ENCODE measurements at places on chromosomes 6 and 20.

DNA sequence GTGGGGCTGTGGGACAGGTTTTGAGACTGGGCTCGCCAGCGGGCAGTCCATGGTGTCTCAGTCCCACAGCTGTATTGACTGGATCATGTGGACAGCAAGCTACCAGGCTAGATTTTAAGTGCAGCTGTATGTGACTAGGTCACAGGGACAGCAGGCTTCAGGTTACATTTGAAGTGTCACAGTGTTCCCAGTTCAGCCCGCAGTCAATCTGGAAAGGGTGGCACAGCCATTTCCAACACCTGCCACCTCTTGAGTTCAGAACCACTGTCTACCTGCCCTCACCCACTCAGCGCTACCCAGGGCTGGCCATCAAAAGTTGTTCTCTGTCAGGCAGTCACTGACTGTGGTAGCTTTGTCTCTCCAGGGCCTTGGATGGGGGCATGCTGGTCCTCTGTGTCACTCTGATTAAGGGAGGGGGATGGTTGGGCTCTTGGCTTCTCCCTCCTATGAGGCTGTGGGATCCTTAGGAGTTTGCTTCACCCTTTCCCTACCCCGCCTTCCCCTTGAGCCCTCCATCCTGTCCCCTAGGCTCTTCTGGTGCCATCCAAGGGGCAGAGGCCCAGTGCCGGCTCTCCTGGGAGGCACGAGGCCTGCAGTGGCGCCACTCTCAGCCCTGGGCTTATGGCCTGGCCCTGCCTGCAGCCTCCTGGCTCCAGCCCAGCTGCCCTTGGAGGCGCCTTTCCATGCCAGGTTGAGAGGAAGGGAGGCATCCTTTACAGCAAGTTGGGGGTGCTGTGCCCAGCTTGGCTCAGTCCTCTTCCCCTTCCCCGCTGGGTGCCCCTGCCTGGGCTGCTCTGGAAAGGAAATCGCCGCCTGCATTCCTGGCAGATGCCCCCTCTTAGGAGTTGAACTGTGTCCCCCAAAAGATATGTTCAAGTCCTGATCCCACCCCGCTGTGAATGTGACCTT, 44.9 kb downstream of the PNLDC1 start:
- H3K27ac ChIP-seq = no peak overlapping the region
- H3K4me1 ChIP-seq = peaks cover 2% of the 10 kb centered on the region
- H3K27me3 ChIP-seq = no peaks in the 10 kb centered on the region

DNA sequence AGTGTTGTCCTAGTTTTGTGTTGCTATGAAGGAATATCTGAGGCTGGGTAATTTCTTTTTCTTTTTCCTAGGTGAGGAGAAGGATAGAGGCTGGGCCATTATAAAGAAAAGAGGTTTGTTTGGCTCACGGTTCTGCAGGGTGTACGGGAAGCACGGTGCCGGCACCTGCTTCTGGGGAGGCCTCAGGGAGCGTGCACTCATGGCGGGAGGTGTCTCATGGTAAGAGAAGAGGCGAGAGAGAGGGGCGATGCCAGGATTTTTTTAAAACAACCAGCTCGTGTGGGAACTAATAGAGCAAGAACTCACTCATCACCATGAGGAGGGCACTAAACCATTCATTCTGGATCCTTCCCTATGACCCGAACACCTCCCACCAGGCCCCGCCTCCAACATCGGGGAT, 14.2 kb upstream of the NPBWR2 start:
- no peak for DNase-seq
- peaks cover 5% of the 10 kb centered on the region for H3K27me3 ChIP-seq
- H3K36me3 ChIP-seq = no peaks in the 10 kb centered on the region
- H3K4me1 ChIP-seq = peaks cover 10% of the 10 kb centered on the region

DNA sequence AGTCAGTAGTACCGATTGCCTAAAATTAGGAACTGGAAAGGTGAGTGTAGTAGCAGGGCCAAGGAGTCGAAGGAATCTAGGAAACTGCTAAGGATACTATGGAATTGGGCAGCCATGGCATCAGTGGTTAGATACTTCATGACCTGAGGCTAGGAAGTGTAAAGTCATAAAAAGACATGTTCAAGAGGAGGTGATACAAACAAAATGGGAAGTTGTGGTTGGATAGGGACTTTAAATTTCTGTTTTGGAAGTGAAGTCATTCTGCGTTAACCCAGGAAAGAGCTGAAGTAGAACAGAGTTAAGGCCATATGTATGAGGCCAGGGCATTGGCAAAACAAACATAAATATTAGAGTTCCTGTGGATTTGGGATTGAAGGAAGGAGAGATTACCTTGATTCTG, 88.6 kb upstream of the TMEM181 start:
- H3K27ac ChIP-seq = no peak overlapping the region
- H3K27me3 ChIP-seq = no peaks in the 10 kb centered on the region

DNA sequence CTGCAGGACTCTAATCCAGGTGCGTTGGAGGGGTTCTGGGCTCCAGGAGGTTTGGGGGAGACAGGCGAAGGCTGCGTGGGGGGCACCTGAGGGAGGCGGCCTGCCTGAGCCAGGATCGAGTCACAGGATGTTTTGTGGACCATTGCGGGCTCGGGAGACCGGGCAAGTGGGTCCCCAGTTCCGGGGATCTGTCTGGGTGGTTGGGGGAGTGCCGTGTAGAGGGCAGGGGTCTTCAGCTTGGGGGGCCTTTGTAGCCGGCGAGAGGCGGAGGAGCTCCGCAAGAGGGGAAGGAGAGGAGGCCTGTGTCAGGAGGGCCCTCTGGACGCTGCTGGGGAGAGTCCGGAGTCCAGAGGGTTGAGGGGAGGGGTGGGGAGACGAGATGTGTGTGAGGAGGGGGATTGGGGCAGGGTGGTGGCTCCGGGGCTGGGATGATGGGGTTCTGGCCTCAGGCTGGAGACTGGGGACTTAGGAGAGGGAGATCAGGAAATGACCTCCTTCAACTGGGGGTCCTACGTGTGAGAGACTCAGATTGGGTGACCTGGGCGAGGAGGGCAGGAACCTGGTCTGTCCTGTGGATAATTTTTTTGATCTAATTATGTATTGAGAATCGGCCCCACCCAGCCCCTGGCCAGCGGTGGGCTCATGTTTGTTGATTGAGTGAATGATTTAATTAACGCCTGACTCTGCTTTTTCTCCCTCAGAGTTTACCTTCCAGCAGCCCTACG, 505 bp downstream of the SNAI1 start:
- H3K36me3 ChIP-seq = no peaks in the 10 kb centered on the region
- H3K27ac ChIP-seq = no peak overlapping the region
- peaks cover 7% of the 10 kb centered on the region for H3K27me3 ChIP-seq
- H3K4me3 ChIP-seq = peak overlapping the region; percentile 51
- no peak for DNase-seq

GRCh38 chr6:158041370-158041769, 59.7 kb downstream of the SYNJ2 start:
- H3K27me3 ChIP-seq = no peaks in the 10 kb centered on the region
- no peak overlapping the region for H3K27ac ChIP-seq
- H3K36me3 ChIP-seq = peaks cover 31% of the 10 kb centered on the region
- H3K4me1 ChIP-seq = peaks cover 42% of the 10 kb centered on the region
- no peak overlapping the region for H3K4me3 ChIP-seq

GRCh38 chr6:89139509-89140346, 6.1 kb upstream of the PM20D2 start:
- DNase-seq = no peak
- no peak overlapping the region for H3K4me3 ChIP-seq
- H3K36me3 ChIP-seq = no peaks in the 10 kb centered on the region
- no peaks in the 10 kb centered on the region for H3K27me3 ChIP-seq
- no peak overlapping the region for H3K27ac ChIP-seq

DNA sequence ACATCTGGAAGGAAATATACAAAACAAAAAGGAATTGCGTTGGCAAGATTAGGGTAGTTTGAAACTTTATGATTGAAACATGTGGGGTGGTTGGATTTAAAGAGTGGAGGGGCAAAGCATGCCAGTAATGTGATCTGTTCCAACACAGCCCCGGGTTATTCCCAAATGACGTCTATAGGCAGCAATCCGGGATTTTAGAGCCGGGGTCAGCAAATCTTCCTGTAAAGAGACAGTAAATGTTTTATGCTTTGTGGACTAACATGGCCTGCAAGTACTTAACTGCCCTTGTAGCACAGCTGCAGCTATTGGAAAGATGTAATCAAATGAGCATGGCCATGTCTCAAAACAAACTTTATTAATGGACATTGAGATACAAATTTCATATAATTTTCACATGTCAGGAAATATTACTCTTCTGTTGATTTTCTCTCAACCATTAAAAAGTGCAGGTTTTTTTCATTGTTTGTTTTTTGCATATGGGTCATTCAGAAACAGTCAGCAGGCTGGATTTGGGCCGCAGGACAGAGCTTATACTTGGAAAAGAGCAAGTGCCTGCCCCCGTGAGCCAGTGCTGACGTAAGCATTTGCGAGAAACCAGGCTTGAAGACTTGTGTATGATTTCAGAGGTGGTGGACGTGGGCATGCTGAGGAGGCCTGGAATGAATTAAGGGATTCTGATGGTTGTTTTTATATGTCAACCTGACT, 136.5 kb downstream of the DOK5 start:
- H3K27ac ChIP-seq = no peak overlapping the region
- DNase-seq = no peak
- H3K4me3 ChIP-seq = no peak overlapping the region
- no peaks in the 10 kb centered on the region for H3K4me1 ChIP-seq
- no peaks in the 10 kb centered on the region for H3K36me3 ChIP-seq
- peaks cover 2% of the 10 kb centered on the region for H3K27me3 ChIP-seq

- H3K27me3 ChIP-seq = no peaks in the 10 kb centered on the region
- H3K4me3 ChIP-seq = no peak overlapping the region
- DNase-seq = no peak
- no peak overlapping the region for H3K27ac ChIP-seq
- H3K4me1 ChIP-seq = peaks cover 2% of the 10 kb centered on the region
Measured at GRCh38 chr6:136831873-136832562, 9.6 kb downstream of the PEX7 start.

DNA sequence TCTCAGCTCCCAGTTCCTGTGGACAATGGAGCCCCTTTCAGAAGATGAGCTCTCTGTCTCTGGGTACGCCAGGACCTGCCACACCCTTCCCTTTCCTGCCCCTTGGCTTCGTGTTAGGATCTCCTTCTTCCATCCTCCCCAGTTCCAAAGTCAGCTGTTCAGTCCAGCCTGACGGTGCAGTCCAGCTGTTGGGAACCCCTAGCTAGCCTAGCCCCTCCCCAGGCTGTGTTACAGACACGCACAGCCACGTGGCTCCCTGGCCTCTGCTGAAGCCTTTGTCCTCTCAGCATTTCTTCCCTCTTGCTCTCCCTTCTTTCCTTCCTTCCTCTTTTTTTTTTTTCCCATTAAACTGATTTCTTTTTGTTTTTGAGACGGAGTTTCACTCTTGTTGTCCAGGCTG, 12.4 kb upstream of the TFAP2C start:
- H3K36me3 ChIP-seq = no peaks in the 10 kb centered on the region
- H3K4me1 ChIP-seq = no peaks in the 10 kb centered on the region
- no peak overlapping the region for H3K4me3 ChIP-seq
- no peak overlapping the region for H3K27ac ChIP-seq

- peaks cover 57% of the 10 kb centered on the region for H3K36me3 ChIP-seq
- peaks cover 38% of the 10 kb centered on the region for H3K4me1 ChIP-seq
- H3K4me3 ChIP-seq = no peak overlapping the region
- DNase-seq = no peak
- peak overlapping the region; percentile 44 for H3K27ac ChIP-seq
Measured at GRCh38 chr20:50892394-50892793, 38.8 kb downstream of the ADNP start.

- no peaks in the 10 kb centered on the region for H3K4me1 ChIP-seq
- H3K27me3 ChIP-seq = no peaks in the 10 kb centered on the region
- no peaks in the 10 kb centered on the region for H3K36me3 ChIP-seq
- H3K4me3 ChIP-seq = no peak overlapping the region
- no peak for DNase-seq
Measured at GRCh38 chr6:161481786-161482516, 208.1 kb upstream of the AGPAT4 start.

DNA sequence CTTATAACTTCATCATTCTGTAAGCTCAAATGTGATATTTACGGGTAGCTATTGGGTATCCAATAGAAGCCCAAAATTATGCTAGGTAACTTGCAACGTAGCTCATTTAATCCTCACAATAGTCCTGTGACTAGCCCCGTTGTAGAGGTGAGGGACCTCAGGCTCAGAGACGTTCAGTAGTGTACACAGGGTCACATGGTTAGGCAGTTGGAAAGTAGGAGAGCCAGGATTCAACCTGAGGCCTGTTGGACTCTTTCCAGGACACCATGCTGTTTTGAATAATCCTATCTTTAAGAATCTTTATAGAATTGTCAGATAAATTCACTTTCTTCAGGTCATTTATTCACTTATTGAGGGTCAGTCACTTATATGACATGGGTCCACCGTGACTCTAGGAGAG, 9.2 kb upstream of the ELOVL2 start:
- H3K4me1 ChIP-seq = no peaks in the 10 kb centered on the region
- H3K27me3 ChIP-seq = peaks cover 31% of the 10 kb centered on the region
- no peaks in the 10 kb centered on the region for H3K36me3 ChIP-seq
- H3K4me3 ChIP-seq = no peak overlapping the region

GRCh38 chr20:9147547-9148024, 78.7 kb downstream of the PLCB4 start:
- H3K27me3 ChIP-seq = no peaks in the 10 kb centered on the region
- H3K36me3 ChIP-seq = no peaks in the 10 kb centered on the region
- DNase-seq = no peak
- no peak overlapping the region for H3K4me3 ChIP-seq

DNA sequence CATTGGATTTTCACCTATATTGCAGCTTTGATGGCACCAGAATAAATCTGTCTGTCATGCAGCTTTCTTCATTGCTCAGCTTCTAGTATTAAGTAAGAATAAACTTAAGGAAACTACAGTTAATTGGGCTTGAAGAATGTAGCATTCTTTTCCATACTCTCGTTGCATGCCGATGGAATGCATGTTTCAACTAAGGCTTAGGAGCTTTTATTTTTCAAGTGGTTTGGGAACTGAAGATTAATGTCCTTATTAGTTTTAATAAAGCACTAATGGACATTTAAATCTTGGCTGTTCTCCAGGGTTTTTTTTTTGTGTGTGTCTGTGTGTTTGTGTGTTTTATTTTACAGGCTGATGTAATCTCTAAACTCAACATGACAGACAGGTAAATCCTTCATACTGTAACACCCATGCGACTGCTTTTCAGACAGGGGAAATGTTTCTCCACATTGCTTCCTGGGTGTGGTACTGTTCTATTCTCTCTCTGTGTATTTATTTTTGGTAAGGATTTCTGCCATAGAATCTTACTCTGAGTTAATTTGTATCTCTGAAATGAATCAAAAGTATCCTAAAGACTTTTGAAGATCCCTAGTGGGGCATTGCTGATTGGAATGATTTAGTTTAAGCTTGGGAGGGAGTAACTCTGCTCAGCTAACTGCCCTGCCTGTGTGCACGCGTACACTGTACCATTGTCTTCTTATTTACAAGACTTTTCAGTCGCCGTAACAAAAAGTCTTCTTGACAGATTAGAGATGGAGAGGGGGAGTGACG, 38.0 kb downstream of the SLC9A8 start:
- H3K27ac ChIP-seq = no peak overlapping the region
- no peak overlapping the region for H3K4me3 ChIP-seq
- peaks cover 7% of the 10 kb centered on the region for H3K4me1 ChIP-seq
- peaks cover 29% of the 10 kb centered on the region for H3K36me3 ChIP-seq
- no peak for DNase-seq
